NCI-H2081 (cell line): ENCODE measurements at places on chromosomes 4 and X.

- no peak for DNase-seq
Measured at GRCh38 chr4:128768373-128768996, 41.0 kb upstream of the JADE1 start.

GRCh38 chr4:128517739-128518510, 230.3 kb upstream of the PGRMC2 start:
- no peak for DNase-seq

- DNase-seq, result peak; percentile 70
Measured at GRCh38 chr4:140004549-140004895, 149.5 kb downstream of the MAML3 start.

GRCh38 chr4:76634220-76634619, 199.2 kb downstream of the SHROOM3 start:
- DNase-seq, result no peak
